Mesendoderm (in vitro differentiated cells): ENCODE measurements at places on chromosomes 5 and 9.

GRCh38 chr5:8550921-8551320, 682.0 kb downstream of the MTRR start:
- no peak overlapping the region for H3K4me3 ChIP-seq
- DNase-seq: no peak
- H3K4me1 ChIP-seq: no peaks in the 10 kb centered on the region
- no peak overlapping the region for H3K27ac ChIP-seq
- H3K27me3 ChIP-seq: no peaks in the 10 kb centered on the region

GRCh38 chr9:69046723-69047122, 11.2 kb downstream of the FXN start:
- H3K4me3 ChIP-seq: no peak overlapping the region
- peaks cover 2% of the 10 kb centered on the region for H3K36me3 ChIP-seq
- no peaks in the 10 kb centered on the region for H3K27me3 ChIP-seq

- H3K36me3 ChIP-seq: no peaks in the 10 kb centered on the region
- no peak overlapping the region for H3K27ac ChIP-seq
- DNase-seq: no peak
These were observed 134.3 kb upstream of the BOD1 start for GRCh38 chr5:173750538-173751265.

GRCh38 chr5:67380431-67380830, 183.8 kb upstream of the CD180 start:
- H3K4me1 ChIP-seq: no peaks in the 10 kb centered on the region
- DNase-seq: no peak
- H3K36me3 ChIP-seq: no peaks in the 10 kb centered on the region

GRCh38 chr9:97556036-97556720, 54.7 kb downstream of the TMOD1 start:
- no peak overlapping the region for H3K27ac ChIP-seq
- no peaks in the 10 kb centered on the region for H3K36me3 ChIP-seq
- no peak overlapping the region for H3K4me3 ChIP-seq
- H3K27me3 ChIP-seq: no peaks in the 10 kb centered on the region
